Stimulated activated CD4-positive, alpha-beta T cell treated with anti-CD3 and anti-CD28 coated beads, Interleukin-4, amount 100 ng/mL, for 48 hours (primary cell): ENCODE measurements at places on chromosomes 6 and 20.

DNA sequence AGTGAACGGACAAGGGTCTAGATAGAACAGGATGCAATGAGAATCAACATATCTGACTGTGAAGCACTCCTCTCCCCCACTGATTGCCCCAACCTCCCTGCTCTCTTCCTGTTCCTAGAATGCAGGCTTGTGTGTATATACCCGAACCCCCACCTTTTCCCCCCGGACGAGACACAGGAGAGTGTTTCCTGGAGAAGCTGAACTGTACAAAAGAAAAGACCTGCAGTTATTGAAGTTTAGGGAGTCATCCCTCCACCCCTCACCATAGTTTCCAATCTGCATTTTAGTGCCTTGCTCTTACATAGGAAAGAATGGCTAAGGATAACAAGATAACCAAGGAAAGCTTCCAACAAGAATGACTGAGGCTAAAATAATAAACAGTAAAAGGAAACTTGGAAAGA is 55.5 kb upstream of the PDE10A start:
- no peak for DNase-seq

DNA sequence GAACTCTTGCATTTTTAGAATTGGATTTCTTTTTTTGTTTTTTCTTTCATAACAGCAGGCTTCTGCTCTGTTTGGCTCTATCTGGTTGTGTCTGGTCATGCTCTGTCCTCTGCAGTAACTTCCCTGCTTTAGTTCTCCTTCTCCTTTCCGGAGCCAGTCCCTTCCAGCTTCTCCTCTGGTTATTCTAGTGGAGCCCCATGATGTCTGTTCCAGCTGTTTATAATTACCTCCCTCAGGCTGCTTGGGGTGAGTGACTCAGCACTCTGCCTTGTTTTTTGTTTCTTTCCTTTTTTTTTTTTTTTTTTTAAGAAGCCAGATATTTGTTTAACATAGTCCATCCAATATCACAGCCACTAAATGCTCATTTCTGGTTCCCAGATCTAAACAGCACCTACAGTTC is 409.6 kb downstream of the MAFB start:
- no peak for DNase-seq

- DNase-seq, result no peak
Measured at GRCh38 chr6:85127168-85127498, 322.8 kb upstream of the NT5E start.

- DNase-seq, result no peak
Measured at GRCh38 chr20:2978519-2978918, 64.9 kb upstream of the GNRH2 start.

DNA sequence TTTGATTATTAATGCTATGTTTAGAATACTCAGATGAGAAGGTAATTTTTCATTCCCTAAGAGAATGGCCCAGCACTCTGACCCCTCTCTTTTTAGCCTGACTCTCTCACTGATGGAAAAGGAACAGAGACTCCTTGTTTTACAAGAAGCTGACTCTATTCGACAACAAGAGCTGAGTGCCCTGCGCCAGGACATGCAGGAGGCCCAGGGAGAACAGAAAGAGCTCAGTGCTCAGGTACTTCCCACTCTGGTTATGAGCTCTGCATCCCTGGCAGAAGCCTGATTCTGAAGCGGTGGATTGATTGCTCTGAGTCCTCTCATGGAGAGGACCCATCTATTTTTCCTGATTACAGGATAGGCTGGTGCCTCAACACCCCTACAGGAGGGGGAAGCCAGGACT is 33.0 kb downstream of the C20orf173 start:
- DNase-seq, result no peak

- no peak for DNase-seq
Measured at GRCh38 chr6:168247443-168248147, 72.0 kb downstream of the DACT2 start.

DNA sequence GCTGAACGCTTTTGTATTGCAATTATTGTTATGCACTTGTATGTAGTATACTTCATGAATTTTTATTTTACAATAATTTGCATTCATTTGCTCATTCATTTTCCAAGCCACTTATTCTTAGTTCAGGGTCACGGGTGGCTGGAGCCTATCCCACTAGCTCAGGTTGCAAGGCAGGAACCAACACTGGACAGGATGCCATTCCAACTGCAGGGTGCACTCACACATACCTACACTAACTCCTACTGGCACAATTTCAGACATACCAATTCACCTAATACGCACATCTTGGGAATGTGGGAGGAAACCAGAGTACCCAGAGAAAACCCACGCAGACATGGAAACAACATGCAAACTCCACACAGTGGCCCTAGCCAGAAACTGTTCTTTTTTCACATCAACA is 61.8 kb downstream of the LMBRD1 start:
- DNase-seq, result no peak
